ENCODE measurements at places on chromosomes 6 and 20.

GRCh38 chr6:167487749-167488664 lies 163.1 kb downstream of the TTLL2 start:
- no peak for DNase-seq

GRCh38 chr20:38093641-38094077 lies 60.1 kb downstream of the RPRD1B start:
- DNase-seq = no peak

- no peak for DNase-seq
These were observed 35.0 kb downstream of the SESN1 start for GRCh38 chr6:109059571-109060021.

DNA sequence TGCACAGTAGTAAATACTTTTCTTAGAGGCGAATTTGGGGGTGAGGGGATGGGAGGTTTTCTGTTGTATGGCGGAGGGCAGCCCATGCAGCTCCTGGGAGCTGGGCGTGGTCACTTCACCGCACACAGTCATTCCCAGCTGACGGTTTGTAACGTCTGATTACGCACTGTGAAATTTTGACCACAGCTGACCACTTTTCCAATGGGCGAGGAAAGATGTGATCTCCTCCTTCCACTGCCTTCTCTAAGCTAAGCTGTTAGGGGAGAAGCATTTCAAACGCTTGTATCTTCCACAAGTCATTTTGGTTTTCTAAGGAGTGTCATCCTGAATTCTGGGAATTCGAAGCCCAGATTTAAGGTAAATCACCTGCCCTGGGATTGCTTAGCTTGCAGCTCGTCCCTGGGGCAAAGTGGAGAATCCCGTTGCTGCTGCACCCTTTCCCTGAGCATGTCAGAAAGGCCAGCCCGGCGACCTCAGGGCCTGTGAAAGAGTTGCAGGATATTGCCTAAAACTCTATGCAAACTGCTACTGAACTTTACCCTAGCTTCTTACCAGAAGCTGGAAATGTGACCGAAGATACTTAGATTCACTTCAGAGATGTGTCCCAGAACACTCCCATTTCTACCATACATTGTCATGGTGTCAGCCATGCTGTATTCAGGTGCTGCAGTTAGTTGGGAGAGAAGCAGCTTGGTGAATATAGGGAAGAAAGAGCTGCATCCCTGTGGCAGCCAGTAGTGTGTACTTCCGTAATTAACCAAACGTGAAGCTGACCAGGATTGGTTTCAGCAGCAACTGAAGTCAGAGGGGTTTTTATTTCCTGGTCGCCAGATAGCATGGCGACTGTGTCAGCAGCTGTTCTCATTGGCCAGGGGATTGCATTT lies 58.9 kb downstream of the RREB1 start:
- DNase-seq = no peak

GRCh38 chr20:49641683-49642656 lies 71.7 kb downstream of the B4GALT5 start:
- DNase-seq = no peak

- DNase-seq = no peak
These were observed 80.2 kb downstream of the CDH4 start for GRCh38 chr20:61332016-61332975.

GRCh38 chr20:22686097-22686496 lies 101.7 kb upstream of the FOXA2 start:
- no peak for DNase-seq

- DNase-seq = no peak
These were observed 771 bp downstream of the ARFRP1 start for GRCh38 chr20:63706852-63707557.

DNA sequence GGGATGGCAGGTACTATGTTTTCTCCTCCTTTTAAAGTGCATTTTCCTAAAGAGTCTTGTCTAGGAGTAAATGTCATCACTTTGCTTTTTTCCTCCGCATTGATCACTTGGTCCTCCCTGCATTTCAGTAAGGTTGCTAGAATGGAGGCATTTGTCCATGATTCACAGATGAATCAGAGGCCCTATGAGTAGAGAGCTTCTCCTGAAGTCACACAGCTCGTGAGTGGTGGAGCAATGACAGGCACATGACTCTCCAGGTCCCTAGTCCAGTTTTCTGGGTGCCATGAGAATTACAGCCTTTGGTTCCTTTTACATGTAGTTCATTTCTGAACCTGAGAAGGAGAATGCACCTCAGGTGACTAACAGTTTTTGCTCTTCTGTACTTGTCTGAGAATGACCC lies 50.5 kb downstream of the HLA-A start:
- DNase-seq = no peak

- no peak for DNase-seq
These were observed 57.4 kb upstream of the MRAP2 start for GRCh38 chr6:83976037-83976755.

DNA sequence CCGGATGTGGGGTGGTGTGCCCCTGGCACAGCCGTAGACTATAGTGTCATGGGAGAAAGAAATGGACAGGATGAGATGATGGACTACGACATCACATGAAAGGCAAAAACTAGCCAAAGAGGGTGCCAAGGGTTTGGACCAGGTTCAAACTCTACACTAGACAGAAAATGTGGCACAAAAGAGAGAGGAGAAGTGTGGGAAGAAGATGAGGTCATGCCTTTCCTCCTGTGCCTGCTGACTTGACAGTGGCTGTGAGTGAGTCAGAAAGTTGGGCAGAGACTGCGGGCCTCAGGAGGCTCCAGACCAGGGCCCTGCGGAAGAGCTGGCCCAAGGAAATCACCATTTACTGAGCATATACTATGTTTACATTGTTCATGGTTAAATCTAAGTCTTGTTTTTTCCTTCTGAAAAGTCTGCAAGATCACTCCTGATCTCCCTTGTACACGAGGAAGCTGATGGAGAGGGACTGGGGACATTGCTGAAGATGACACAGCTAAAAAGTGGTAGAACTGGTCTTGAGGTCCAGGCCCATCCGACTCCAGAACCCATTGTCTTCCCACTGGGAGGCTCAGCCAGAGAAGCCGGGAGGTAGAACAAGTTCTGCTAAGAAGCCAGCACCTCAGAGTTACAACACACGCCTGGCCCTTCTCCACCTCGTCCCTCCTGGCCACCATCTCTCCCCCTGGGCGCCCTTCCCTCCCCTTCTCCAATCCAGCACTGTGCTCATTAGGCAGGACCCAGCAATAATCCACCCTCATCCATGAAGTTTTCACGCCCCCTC lies 35.6 kb downstream of the CNKSR3 start:
- DNase-seq = no peak

DNA sequence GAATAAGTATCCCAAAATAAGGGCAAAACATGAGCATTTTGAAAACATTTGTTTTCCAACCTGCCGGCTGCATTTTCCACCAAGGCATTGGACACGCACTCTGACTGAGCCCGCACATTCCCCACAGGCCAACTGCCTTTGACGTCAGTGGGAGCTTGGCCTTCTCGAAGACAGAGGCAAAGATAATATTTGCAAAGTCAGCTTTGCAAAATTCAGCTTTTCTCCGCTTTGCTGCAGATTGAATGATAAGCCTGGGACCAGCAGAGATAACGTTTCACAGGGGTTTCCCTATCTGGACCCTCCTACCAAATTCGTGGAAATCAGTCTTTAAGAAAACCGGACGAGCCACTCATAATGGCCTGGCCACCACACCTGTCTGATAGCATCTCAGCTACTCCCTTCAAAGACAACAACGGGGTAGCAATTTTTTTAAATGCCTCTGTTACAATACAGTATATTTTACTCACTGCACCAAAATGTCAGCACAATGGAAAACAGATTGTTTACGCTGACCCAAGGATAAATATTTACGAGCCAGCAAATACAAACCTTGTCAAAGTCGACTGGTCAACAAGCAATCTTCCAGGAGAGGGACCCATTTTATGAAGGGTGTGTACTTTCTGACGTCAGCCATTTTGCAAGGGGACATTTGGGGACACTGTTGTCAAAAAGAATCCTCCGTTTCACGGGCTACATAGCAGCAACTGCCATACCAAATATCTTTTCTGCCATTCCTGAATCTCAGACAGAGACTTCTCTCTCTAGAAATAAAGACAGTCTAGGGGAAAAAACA lies 100.5 kb downstream of the TFAP2A start:
- DNase-seq = no peak

- no peak for DNase-seq
These were observed 634.8 kb upstream of the CITED2 start for GRCh38 chr6:140009286-140009685.

- DNase-seq = no peak
These were observed 13.0 kb upstream of the PFDN4 start for GRCh38 chr20:54194724-54195438.

DNA sequence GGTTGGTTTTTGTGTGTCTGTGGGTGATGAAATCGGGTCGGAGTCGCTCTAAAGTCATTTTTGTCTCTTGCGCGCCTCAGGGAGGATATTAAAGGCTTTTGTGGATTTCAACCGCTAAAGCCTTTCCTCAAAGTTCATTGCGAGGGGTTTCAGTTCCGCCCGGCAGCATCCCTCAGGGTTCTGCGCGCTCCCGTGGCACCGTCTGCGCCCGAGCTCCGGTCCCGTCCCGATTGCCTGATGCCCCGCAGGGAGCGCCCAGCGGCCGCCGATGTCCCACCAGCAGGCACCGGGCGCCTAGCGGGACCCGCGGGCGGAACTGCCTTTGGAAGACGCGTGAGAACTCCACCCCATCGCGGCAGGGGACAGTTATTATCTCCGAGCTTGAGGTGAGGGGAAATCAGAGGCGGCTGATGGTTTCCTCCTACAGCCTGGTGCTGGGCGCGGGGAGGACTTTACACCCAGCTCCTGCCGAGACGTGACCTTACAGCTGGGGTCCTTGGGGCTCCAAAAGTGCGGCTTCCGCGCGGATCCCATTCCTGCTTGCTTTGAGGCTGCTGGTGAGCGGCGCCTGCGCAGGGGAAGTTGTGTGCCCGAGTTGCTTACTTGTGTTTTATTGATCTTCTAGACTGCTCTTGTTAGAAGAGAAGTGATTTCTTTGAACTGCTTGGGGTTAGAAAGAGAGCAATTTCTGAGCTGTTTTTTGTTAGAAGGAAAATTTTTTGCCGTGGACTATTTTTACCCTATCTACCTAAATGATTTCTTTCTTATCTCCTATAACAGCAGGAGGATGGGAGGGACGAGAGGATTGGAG lies 27.1 kb downstream of the ULBP1 start:
- DNase-seq = no peak

GRCh38 chr20:3843490-3843889 lies 3.1 kb upstream of the MAVS start:
- no peak for DNase-seq

GRCh38 chr6:110404607-110405006 lies 10.8 kb downstream of the DDO start:
- no peak for DNase-seq

- no peak for DNase-seq
These were observed 2.5 kb downstream of the RBM39 start for GRCh38 chr20:35739294-35740163.

DNA sequence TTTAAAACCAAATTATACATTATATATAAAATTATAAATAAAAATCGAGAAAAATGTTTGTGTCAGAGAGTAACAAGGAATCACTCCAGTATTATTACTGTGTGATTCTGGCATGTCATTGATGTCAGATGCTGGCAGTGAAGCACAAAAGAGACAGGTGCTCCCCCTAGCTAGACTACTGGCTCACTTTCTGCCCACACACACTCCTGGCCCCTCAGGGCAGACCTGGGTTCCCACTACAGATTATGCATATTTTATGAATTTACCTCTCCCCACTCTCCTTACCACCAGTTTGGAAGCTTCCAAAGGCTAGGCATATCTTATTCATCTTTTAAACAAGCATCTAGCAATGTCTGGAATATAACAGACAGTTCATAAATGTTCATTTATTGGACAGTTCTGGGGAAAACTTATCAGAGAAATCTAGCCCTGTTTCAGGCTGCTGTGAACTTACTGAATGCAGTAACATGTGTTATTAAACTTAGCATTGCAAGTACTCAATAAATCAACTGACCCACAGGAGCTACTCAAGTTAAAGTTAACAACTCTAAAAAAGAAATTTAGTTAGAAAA lies 12.8 kb downstream of the SNX3 start:
- DNase-seq = no peak

- DNase-seq = no peak
These were observed 49.3 kb downstream of the PCSK2 start for GRCh38 chr20:17276101-17276500.
